ENCODE measurements at places on chromosomes 5 and 9. TPM values are rescaled to one million over a fixed set of nuclear protein-coding genes. Genes with fewer than 3 reads are reported as not detected.

DNA sequence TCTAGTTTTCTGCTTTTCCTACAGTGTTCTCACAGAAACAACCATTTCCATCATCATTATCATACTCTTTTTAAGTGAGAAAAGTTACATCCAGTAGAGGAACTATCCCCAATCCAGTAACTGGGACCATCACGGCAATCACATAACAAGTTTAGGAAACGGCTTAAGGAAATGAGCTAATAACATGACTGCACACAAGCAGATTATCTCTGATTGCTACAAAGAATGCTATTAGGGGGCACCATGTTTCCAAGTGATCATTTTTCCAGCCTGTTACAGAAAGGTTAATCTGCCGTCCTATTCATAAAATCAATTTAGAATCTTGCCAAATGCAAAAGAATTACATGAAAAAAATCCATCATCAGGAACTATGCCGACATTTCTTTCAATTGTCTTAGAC lies 94.6 kb downstream of the EFNA5 start:
- no peak for DNase-seq

- no peak for DNase-seq
These were observed 83.8 kb downstream of the TRIO start for GRCh38 chr5:14226992-14227391.

DNA sequence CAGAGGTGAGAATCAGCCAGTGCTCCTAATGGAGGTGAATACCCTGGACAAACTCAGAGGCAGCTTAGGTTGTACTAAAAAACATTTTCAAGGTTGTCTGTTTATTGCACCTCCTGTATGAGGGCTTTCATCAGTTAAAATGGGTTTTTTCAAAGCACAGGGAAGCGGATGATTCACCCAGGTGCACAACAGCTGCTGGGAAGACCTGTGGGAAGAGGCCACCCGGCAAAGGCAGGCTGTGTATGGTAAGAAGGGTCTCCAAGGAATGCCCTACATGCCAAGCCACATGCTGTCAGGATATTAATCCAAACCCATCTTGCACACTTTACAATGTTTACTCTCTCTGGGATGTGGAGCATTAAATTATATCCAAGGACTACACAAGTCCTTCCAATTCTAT lies 14.7 kb downstream of the SIL1 start:
- DNase-seq, result no peak

DNA sequence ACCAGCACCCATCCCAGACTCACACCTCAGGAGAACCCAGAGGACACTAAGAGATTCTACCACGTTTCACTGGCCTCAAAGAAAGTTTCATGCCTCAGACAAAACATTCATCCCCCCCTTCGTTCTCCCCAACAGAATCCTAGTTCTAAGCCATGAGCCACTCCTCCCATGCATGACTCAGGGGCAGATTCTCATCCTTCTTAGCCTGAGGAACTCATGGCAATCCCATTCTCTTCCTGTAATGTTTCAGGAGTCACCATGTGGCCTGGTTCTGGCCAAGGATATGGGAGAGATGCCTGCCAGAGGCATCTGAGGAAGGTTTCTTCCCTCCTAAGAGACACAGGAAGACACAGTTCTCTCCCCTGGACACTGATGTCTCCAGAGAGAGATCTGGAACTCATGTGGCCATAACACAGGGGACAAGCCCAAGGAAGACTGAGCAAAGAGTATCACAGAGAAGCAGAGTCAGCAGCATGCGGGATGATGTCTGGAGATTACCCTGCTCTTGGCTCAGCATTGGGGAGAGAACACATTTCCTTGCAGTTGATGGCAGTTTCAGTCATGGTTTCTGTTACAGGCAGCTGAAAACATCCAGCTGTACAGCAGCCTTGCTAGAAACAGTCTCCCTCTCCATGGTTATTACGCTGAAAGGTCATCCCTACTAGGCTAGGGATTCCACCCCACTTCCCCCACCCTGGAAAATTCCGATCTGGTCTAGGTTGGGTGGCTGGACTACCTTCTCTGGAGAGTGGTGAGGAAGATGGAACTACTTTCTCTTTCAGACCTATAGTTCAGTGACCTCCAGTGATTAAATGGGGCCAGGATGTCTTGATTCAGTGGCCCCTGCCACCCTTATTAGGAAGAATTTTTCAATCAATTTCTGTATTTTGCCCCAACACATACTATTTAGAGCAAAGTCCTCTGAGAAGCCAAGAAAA lies 115.4 kb downstream of the ZNF608 start:
- no peak for DNase-seq

- no peak for DNase-seq
These were observed 4.8 kb downstream of the IL17B start for GRCh38 chr5:149374303-149374702.

DNA sequence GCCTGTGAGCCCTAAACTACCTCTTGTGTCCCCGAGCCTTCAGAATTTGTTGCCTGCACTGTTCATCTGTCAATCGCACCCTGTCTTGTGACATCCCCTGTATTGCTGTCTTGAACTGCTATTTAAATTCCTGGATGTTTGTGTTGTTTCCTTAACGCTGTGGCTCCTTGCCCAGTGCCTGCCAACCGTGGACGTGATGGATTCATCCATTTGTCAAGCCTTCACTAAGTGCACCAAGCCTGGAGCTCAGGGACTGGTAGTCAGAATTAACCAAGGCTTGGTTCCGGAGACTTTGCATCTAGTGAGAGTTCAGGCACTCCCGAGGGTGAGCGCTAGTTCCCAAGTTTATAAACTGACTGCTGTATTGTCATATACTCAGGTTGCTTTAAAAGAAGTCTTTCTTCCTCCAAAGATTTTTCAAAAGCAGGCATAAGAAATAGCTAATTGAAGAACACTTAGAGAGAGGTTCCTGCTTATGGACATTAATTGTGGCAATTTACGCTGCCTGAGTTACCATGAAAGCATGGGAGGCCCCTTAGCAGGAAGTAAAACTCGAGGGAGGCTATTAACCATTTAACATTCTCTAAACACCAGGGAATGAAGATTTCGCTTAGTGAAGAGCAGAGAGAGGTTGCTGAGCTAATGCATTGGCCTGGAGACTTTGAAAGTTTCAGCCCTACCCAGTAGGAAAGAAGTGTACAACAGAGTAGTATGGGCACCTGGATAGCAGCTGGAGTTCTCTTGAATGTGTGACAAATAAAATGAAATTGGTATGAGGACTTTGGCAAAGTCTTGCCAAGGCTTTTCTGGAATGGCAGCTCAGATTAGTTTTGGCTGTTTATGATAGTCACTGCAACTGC lies 29.0 kb downstream of the RGS3 start:
- DNase-seq, result no peak

GRCh38 chr5:157983906-157984551 lies 125.1 kb upstream of the CLINT1 start:
- no peak for DNase-seq

DNA sequence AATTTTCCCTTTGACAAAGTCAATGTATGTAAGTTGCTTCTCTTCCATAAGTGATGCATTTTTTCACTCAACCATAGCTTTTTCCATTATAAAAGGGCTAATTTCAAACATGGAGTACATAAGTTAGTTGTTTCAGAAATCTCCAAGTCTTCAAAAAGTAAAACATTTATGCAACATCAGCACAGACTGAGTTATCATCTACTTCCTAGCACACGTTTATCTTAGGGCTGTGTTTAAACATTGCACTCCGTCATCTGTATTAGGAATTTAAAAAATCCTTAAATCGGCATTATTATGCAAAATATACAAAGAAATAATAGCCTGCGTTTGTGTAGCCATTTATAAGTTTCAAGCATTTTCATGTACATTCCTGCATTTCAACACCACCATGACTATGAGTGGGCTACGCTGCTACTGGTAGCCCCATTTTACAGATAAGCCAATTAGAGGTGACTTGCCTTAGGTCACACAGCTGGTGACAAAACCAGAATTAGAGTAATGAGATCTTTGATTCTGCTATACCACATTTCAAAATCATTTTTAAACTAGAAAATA lies 43.4 kb downstream of the PTPN3 start:
- DNase-seq, result no peak

DNA sequence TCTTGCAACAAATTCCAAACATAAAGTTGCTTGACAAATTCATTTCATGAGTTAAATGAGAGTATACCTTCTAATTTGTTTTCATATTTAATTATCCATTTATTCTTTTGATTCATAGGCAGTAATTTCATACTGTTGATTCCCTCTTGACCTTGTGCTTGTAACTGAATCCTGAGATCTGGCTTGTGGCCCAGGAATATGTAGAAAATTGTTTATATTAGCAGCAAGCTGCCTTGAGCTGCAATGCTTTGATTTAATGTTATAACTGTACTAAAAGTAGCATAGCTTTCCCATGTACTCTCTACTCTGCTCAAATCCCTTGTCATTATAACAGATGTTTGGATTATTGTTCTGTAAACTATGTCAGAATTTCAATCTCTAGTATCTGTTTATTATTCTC lies 780.7 kb downstream of the NR2F1-AS1 start:
- DNase-seq, result no peak

DNA sequence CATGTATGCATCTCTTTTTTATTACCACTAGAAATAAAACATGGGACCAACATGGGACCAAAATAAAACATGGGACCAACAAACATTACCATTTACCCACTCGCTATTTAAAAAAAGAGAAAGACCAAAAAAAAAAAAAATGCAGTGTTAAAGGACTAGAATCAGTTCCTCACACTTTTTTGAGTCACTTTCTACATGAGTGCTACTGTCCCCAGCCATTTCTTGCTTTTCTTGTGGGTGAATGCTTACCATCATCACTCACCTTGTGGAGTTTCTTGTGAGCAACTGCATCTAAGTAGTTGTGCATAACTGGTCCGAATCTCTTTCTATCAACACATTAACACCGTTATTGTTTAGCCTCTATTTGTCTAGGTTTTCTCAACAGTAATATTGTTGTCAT lies 493.6 kb upstream of the RIOK2 start:
- no peak for DNase-seq

DNA sequence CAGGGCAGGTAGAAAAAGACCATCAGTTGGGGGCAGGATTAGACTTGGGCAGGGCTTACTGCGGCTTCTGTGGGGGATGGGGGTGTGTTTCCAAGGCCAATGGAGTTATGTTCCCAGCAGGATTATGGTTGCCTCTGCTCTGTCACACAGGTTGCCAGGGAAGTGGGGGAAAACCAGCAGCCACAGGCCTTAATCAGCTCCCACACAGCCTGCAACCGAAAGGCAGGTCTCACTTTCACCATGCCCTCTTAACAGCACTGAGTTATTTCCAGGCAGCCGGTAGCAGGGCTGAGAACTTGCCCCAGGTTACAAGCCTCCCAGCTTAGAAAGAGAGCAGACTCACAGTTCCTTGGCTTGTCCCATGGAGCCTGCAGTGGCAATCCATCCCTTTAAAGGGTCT lies 205.5 kb downstream of the FGF10 start:
- no peak for DNase-seq

DNA sequence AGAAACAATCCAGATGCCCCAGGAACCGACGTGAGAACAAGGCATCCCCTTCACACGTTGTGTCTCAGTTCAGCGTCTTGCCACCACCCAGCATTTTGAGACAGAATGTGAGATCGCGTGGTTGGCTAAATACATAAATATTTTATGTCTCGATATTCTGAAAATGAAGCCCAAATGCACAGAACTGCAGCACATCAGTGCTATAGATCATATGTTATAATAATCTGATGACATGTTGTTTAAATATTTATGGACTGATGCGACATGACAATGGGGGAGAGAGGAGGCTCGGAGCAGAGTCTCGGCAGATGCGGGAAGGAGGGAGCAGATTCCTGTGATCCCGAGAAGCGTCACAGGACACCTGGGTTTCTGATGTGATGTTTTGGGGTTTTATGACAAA lies 10.9 kb downstream of the NEK6 start:
- DNase-seq, result no peak

DNA sequence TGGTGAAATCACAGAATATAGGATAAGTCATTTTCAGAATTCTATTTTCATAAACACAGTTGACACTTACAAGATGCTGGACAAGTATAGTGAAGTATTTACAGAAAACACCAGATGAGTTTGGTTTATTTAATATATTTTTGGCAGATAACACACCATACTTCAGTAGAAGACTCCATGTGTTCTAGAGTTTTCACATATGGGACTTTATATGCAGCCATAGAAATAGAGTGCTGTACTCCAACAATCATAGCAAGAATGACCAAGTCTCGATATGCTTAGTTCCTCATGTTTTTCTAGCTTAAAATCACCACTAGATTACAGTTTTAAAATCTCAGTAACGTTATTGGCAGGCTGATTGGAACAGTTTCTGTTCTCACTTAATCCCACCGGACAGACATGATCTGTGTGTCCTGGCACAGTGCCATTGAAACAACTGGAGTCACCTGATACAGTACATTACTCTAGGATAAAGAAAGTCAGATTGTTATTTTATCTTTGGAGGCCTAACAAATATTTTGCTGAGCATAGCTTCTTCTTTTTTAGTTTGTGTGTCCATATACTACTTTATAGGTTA lies 45.8 kb upstream of the ERBIN start:
- no peak for DNase-seq

GRCh38 chr5:52856564-52856963 lies 68.8 kb downstream of the ITGA1 start:
- DNase-seq, result no peak

DNA sequence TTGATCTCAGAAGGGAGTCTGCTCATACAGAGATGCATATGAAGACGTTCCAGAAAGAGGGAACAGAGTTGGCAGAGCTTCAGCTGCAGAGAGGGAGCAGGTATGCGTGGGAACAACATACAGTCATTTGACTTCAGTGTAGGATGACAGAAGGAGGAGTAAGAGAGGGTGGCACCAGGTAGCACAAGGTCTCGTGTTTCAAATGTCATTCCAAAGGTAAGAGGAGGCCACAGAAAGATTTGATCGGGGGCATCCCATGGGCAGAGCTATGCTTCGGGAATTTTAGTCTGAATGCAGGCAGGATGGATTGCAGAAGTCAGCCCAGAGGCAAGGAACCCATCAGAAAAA lies 367.1 kb downstream of the CDK5RAP2 start:
- DNase-seq, result no peak

- peak; percentile 60 for DNase-seq
These were observed 51.8 kb upstream of the GALNT10 start for GRCh38 chr5:154138701-154139100.

- DNase-seq, result no peak
These were observed 71.3 kb upstream of the VCAN start for GRCh38 chr5:83400241-83400640.

FAXDC2 gene
- total RNA-seq, result 27.6 TPM

OLFML2A gene
- total RNA-seq, result 81.0 TPM

SERF1B gene
- total RNA-seq, result 25.3 TPM

SEC24A gene
- 17.9 TPM for total RNA-seq

IFNA2 gene
- not detected for total RNA-seq

RNF183 gene
- not detected for total RNA-seq

ZNF879 gene
- 4.5 TPM for total RNA-seq

SCGB3A1 gene
- total RNA-seq, result 1.9 TPM

MAP1B gene
- 755 TPM for total RNA-seq

Data from esophagus muscularis mucosa (tissue), 4 donors.